ENCODE measurements at places on chromosomes 3 and 15.

DNA sequence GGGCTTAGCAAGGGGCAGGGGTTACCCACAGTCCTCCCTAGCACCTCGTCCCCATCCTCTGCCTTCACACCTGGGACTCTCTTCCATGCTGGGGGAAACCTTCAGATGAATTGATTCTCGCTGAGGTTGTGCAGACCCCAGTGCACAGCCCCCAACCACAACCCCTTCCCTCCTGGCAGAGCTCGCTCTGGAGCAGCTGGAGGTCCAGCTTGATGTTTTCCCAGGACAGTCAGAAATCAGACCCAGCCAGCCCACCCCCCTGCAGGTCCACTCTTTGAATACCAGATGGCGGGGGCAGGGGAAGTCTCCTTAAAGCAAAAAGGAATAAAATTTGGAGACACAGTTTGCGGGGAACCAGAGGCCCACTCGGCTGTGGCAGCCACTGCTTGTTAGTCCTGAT is 234.4 kb downstream of the XXYLT1 start:
- no peak for DNase-seq

GRCh38 chr15:64245405-64245804 is 82.6 kb upstream of the PPIB start:
- DNase-seq: no peak

DNA sequence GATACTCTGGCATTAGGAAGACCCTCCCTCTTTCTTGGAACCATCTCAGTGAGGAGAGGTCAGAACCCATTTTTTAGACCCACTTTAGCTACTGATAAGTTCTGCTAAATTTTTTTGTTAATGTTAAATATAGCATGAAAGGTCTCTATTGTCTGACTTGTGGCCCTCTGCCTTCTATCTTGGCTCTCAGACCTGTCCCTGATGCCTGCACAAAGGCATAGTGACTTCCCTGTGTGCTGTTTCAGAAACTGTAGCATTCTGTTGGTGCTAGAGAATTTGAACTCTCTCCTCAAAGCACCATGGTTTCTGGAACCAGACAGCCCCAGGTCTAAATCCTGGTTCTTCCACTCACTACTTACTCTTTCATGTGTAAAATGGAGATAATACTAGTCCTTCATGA is 15.4 kb downstream of the MAPKBP1 start:
- no peak for DNase-seq

GRCh38 chr15:55959744-55960447 is 33.5 kb downstream of the NEDD4 start:
- no peak for DNase-seq

GRCh38 chr3:14401692-14402303 is 608 bp upstream of the SLC6A6 start:
- no peak for DNase-seq

DNA sequence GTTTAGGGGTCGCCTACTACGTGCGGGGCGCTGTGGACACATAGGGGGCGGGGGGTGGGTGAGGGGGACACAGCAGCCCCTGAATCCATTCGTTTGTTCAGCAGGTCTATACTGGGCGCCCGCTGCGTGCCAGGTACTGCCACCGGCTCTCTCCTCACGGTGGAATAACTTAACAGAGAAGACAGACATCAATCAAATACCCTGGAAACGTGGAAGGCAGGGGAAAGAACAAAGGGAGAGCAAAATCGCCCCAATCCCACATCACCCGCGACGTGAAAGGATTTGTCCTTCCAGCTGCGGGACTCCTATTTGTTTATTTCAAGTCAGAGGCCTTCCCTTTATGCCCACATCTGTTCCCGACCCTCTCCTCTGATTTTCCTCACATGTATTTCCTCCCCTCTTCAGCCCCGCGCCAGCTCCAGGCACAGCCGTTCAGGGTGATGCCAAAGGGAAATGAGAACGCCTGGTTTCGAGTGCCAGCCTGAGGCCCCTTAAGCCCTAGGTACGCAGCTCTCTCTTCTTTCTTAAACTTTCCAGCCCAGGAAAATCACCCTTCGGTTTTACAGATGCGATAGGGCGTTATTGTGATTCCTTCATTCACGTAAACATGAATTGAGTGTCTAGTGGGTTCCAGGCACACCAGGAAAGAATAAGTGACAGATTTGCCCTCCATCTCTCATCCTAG is 726 bp upstream of the PROK2 start:
- no peak for DNase-seq

DNA sequence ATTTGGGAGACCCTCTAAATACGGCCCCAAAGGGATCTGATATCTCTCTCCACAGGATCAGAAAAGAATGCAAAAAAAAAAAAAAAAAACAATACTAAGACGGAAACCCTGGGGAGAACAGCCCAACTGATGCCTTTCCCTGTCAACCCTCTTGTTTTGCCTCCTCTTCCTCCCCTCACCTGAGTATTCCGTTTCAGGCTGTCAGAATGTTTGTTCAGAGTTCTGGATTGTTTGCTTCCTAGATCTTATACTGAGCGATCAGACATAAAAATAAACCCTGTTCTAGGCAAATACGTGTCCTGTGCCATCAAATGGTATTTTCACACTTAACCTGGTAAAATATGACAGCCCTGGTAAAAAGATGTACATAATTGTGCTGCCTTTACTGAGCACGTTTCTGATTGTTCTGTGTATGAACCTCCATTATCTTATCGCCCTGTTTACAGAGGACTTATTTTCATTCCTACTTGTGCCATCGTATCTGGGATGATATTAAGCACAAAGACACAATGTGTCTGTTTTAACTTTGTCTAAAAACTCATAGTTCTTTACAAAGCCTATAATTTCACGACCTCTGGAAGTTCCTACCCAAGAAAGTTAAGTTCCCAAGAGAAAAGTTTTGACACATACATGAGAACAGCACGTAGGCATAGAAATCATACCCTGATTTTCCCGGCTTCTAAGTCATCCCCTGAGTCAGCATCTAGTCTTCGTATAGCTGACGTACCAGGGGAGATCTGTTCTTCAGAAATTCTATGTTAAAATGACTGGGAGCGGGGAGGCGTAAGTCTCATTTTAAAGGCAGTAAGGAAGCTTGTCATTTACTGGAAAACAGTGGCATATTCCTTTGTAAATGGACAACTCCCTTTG is 856 bp downstream of the ZBTB38 start:
- no peak for DNase-seq

DNA sequence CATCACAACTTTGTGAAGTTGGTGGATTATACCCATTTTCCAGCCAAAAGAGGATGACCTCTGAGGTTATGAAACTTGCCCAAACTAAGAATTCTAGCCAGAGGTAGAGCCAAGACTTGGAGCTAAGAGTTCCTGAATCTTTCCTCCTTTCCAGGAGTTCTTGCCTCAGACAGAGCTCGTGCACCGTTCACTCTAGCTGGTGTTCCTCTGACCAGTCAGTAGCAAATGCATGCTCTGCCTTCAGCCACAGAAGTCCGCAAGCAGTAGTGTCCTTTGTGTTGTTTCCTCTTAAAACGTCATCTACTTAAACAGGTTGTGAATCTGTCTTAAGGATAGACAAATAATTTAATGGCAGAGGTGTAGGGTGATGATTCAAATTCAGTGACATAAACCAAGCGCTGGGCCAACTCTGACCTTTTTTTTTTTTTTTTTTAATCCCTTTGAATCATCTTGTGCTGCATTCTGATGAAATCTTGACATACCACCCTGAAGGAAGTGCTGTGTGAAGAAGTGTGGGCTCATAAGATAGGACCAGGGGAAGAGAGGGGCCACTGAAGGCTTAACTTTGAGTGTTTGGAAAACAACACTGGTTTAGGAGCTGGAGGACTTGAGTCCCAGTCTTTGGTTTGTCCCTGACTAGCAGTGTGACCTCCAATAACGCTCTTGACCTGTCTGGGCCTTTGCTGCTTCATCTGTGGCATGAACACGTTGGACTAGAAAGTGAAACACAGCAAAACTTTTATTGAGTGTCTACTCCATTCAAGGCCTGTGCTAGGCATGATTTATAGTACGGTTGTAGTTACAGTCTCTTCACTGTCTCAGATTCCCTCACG is 53.4 kb downstream of the ITPR1 start:
- no peak for DNase-seq

DNA sequence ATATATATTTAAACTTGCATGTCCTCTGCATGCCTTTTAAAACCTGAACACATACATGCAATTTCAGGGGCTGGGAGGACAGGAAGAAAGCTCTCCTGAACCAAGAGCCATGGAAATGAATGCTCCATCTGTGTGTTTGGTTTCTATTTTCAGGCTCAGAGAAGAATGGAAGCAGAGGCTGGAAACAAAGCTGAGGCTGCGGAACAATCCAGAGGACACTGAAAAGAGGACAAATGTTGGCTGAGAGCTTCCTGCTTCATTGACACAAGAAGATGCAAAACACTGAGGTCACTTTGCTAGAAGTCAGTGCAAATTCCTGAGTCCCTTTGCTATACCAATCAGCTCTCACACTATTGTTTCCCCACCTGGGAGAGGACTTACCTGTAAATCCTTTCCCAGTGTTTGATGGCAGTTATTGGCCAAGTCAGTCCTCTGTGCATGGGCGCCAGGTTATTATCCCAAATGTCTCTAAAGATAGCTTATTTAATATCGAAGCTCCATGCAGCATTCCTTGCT is 12.7 kb downstream of the FAM240A start:
- no peak for DNase-seq

- no peak for DNase-seq
Observed at GRCh38 chr3:2096216-2096615, 2.5 kb upstream of the CNTN4 start.

DNA sequence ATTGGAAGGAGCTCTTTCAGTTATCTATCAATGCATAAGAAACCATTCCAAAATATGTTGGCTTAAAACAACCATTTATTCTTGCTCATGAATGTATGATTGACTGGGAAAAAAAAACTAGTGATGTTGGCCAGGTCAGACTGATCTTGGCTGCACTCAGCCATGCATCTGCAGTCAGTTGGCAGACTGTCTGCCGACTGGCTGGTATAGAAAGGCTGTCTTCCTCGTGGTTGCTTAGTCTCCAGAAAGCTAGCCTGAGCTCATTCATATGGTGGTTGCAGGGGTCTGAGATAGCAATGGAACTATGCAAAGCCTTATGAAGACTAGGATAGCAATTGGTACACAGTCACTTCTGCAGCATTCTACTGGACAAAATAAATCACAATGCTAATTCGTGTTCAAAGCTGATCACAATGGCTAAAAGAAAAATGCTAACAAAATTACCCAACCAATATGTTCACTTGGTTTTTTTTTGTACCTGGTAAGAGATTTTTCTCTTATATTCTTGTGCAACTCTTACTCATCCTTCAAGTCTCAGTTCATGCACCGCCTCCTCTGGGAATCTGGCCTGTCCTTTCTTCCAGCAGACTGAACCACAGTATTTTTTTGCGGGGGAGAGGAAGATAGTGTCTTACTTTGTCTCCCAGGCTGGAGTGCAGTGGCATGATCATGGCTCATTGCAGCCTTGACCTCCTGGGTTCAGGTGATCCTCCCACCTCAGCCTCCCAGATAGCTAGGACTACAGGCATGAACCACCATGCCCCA is 126.8 kb downstream of the KCNAB1 start:
- no peak for DNase-seq

- no peak for DNase-seq
Observed at GRCh38 chr15:69145149-69145693, 15.2 kb upstream of the GLCE start.

GRCh38 chr3:177968891-177969290 is 567.3 kb upstream of the KCNMB2 start:
- no peak for DNase-seq

DNA sequence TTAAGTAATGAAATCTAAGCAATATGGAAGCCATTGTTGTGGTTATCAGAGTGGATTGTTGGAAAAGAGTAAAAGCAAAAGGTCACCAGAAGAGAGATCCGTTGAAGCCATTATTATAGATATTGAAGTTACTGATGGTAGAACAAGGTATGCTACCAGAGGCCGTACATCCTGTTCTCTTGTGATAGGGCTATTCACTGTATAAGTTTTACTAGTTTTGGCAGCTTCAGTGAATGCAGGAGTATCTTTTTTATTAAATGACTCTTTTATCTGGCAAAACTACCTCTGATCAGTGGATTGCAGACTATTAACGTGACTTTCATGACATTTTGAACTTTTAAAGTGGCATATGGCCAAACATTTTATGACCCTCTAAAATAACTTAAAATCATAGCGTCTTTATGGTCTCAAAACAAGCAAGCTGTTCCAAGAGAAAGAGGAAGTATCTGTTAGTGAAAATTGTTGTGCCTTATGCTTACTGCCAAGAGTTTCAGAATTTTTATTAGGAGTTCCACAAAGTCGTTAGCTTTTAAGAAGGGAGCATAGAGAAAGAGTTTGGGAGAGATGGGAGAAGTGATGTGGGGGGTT is 102.9 kb downstream of the LRRC49 start:
- DNase-seq: no peak

DNA sequence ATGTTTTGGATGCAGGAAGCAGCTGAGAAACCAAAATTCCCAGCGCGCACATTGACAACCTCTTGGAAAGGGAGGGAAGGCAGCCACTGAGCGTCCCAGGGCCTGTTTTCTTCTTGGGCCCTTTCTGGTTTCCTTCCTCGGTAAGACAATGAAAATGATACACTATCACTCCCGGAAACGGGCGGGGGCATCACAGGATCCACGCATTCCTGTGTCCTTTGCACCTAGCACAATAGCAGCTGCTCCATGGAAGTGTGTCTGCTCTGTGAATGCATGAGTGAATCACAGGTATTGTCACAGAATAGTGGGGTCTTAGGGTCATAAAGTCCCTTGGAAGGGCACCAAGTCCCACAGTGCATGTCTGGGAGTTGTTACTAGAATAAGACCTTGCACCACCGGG is 6.3 kb upstream of the ITPKA start:
- DNase-seq: no peak

DNA sequence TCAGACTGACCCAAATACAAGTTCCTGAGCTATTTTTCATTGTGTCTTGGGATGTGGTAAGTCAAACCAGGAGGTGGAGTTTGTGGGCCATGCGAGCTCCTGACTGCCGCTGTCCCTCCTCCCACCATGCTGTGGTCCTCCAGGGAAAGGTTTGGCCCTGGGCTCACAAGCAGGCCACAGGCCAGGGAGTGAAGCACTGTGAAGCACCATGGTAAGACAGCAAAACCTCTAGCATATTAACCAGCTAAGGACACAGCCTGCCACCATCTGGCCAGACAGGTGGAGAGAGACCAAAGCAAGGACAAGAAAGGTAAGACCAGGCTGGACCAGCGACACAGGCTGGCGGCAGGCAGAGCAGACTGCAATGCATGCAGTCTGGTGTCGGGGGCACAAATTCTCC is 15.3 kb downstream of the RAB43 start:
- DNase-seq: no peak

- no peak for DNase-seq
Observed at GRCh38 chr3:15952543-15953175, 154.9 kb upstream of the ANKRD28 start.

DNA sequence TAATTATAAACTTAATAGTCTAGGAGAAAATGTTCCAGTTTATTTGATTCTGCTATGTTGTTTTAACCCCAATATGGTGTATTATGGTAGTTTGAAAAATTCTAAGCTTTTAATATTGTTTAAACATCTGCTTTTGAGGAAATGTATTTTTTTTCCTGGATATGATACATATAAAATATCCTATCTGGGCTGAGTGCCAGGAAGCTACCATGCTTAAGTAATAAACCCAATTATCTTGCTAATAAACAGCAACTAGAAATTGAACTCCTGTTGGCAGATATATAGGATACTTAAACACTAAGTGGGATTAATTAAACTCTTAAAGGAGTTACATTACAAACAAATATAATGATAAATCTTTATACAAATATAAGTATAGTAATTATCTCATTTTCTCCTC is 293.7 kb upstream of the GRM7 start:
- no peak for DNase-seq

GRCh38 chr3:123805504-123805903 is 78.6 kb downstream of the MYLK start:
- no peak for DNase-seq

GRCh38 chr3:129610276-129610675 is 3.8 kb upstream of the PLXND1 start:
- no peak for DNase-seq

- DNase-seq: no peak
Observed at GRCh38 chr15:60647246-60647645, 168.3 kb upstream of the ICE2 start.

Data from GM12891 (cell line).